EH (cell line): ENCODE measurements at places on chromosomes 2 and 18.

GRCh38 chr2:27664154-27664574 is 475 bp downstream of the SLC4A1AP start:
- no peak for DNase-seq

DNA sequence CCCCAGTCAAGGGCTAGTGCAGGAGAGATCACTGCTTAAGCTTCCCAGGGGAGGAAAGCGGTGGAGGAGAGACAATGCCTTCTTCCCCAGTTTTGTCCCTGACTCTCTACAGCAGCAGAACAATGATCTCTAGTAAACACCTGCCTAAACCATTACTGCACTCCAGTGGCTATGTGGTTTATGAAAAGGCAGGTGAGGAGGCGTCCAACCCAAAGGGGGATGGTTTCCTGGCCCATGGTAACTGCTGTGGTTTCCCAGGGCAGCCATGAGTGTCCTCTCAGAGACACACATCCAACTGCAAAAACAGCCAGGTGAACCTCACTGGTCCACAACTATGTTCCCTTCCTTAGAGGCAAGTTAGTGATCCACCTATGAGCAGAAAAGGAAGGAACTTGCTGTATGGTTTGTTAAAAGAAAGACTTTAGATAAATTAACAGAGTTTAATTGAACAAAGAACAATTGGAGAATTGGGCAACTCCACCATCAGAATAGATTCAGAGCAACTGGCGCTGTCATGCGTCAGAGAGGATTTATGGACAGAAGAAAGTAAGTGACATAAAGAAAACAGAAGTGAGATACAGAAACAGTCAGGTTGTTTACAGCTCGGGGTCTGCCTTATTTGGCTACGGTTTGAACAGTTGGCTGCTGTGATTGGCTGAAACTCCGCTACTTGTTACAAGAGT is 4.8 kb upstream of the TTC39C start:
- no peak for DNase-seq

GRCh38 chr18:41553716-41554115 is 401.3 kb upstream of the PIK3C3 start:
- DNase-seq = no peak

GRCh38 chr2:145020694-145021093 is 500.8 kb upstream of the ZEB2 start:
- DNase-seq = peak; percentile 65

DNA sequence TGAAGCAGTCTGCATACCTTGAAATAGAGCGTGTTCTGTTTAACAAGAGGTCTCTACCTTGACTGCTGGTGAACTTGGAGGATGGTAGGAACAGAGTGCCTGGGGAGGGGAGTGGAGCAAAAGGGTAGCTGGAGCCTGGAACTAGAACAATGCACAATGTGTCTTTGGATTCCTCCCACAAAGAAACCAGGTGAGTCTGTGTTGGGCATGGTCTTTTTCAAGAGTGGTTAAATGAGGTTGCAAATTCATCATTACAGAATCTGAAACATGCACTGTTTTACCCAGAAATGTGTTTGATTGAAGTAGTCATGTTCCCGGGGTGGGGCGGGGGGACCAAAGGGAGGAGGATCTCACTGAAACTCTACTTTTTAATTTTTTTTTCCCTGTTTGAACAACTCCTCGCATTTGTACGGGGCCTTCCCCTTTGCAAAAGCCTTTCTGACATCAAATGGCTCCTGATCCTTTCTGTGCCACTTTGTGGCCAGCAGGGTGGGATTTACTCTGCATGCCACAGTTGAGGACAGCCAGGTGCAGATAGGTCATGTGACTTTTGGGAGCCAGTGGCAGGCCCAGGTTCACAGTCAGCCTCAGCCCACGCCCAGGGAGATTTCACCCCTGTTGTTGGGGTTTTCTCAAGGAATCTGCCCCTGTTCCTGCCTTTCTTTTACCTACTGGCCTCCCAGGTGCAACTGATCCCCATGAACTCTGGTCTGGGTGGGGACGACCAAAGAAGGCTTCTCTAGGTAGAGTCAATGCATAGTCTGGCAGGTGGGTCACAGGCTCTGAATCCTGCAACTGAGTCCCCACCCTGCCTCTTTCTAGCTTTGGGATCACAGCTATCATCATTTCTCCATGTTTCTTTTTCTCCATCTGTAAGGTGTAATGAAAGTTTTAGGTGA is 28.2 kb downstream of the MYCN start:
- no peak for DNase-seq

GRCh38 chr2:144048631-144049060 is 471.3 kb downstream of the ZEB2 start:
- peak; percentile 21 for DNase-seq

DNA sequence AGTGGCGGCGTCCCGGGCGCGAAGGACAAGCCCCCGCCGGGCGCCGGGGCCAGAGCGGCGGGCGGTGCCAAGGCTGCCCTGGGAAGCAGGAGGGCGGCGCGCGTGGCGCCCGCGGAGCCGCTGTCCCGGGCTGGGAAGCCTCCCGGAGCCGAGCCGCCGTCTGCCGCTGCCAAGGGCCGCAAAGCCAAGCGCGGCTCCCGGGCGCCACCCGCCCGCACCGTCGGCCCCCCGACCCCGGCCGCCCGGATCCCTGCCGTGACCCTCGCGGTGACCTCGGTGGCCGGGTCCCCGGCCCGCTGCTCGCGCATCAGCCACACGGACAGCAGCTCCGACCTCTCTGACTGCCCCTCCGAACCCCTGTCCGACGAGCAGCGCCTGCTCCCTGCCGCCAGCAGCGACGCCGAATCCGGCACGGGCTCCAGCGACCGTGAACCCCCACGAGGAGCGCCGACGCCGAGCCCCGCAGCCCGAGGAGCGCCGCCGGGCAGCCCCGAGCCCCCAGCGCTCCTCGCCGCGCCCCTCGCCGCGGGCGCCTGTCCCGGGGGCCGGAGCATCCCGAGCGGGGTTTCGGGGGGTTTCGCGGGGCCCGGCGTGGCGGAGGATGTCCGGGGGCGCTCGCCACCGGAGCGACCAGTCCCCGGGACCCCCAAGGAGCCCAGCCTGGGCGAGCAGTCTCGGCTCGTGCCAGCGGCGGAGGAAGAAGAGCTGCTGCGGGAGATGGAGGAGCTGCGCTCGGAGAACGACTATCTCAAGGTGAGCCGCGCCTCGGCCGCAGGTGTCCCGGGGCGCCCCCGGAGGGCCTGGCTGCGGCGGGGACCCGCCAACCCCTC is 820 bp downstream of the MTCL1 start:
- peak; percentile 18 for DNase-seq

DNA sequence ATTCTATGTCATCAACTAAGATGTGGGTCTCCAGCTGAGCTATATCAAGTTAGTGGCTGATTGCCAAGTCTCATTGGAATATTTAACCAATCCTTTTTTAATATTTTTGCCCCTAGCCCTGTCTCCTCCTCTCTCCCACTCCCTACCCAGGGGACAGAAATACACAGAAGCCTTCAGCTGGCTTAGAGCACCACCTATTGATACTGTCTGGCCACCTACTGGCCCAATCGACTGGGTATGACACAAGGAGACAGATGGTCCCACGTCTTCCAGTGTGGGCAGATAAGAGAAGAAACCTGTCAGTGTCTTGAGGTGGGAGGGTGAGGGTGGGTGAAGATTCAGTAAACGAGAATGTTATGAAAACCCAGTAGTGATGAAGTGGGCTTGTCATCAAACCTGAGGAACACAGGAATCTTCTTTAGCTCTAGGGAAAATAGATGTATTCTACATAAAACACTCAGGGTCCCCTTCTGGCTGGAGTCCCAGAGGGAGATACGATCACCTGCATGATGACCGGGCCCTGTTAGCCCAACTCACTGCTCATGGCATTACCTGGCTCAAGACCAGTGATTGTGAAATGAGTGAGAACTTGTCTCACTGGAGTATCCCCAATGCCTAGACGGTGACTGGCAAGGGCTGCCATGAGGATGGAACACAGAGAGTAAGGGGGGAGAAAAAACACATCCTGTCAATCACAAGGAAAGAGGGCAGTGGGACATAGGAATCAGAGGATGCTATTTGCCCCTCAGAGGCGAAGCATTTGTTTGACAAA is 26.7 kb downstream of the POLR1A start:
- peak; percentile 65 for DNase-seq

DNA sequence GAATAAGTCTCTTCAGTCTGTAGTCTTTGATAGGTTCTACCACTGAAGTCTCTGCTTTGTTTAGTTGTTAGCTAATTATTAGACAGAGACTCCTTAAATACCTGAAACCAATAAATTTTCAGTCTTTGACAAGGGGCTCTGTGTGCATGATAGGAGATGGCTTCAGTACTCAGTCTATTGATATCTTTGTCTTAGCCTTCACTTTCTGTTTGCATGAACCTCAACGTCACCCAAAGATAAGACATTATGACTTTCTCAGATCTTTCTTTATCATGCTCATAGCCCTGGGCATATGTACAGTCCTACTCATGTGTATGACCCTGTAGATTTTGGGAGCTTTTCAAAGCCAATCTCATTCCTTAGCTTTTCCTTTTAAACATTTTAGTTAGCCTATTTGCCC is 183.5 kb upstream of the GCFC2 start:
- no peak for DNase-seq

- peak; percentile 73 for DNase-seq
Observed at GRCh38 chr2:227415538-227416424, 28.0 kb upstream of the SCYGR1 start.

GRCh38 chr2:106323337-106324013 is 129.4 kb upstream of the UXS1 start:
- DNase-seq = no peak
